ENCODE measurements at places on chromosomes 4 and X.

DNA sequence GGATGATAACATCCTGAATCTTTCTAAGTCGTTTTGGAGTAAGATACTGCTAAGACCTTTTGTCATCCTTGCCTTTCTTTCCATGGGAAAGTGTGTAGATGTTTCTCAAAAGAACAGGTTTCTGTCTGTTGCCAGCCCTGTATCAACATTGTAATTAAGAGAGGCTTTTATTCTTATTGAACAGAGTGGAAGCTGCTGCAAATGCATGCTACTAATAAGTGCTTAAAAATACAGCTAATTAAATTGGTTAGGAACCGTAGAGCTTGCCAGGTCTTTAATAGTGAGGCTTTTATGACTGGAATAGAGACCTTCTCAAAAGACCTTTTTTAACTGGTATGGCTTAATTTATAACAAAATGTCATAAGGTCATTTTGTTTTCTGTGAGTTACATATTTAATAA lies 34.4 kb downstream of the INTU start:
- no peak for DNase-seq

DNA sequence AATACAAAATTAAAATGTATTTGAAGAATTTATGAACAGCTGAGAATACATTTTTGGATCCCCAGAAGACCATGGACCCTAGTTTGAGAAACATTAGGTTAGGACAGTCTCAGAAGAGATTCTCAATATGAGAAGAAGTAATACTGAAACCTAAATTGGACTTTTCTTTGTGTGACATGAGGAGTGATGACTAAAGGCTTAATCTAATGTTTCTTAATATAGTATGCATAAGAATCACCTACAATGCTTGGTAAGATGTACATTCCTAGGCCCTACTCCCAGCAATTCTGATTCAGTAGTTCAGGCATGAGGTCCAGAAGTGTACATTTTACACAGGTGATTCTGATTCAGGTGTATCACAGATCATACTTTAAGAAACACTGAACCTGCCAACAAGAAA lies 31.6 kb upstream of the HUWE1 start:
- DNase-seq: no peak

DNA sequence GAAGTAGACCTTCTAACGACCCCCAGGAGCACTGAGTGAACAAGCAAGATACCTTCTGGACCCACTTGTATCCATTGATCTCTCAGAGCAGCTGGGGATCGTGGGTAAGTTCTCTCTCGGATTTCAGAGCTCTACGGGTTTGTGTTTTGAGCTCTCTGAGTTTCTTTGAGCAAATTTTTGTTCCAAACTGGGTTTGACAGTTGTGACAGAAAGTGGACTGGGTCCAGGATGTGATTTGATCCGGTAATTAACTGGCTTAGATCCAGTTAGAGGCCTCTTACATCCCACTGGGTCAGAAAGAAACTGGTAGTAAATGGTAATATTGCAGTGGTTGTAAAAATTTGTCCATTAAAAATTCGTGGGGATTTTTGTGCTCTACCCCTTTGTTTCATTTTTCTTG lies 459.2 kb downstream of the INPP4B start:
- no peak for DNase-seq

GRCh38 chr4:53012738-53013137 lies 150.6 kb downstream of the RASL11B start:
- no peak for DNase-seq

GRCh38 chrX:100895365-100896075 lies 21.4 kb upstream of the NOX1 start:
- DNase-seq: peak; percentile 1

GRCh38 chr4:76879731-76880364 lies 18.1 kb downstream of the SOWAHB start:
- DNase-seq: no peak

DNA sequence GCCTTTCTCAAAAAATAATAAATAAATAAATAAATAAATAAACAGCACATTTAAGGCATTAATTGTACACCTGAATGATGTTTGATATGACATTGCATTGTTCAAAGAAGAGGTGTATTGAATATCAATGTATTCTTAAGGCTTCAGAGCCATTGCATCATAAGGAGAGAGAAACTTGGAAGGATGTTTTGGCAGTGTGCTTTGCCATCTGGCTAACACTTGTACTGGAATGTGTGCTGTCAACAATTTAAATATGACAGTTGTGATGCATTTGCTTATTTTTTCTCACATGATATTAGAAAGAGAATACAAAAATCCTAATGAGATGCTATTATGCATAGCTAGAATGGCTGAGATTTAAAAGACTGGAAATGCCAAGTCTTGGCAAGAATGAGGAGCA lies 67.8 kb downstream of the FAM133A start:
- DNase-seq: no peak

- DNase-seq: no peak
These were observed 154.3 kb upstream of the DCAF8L1 start for GRCh38 chrX:28135378-28136047.

DNA sequence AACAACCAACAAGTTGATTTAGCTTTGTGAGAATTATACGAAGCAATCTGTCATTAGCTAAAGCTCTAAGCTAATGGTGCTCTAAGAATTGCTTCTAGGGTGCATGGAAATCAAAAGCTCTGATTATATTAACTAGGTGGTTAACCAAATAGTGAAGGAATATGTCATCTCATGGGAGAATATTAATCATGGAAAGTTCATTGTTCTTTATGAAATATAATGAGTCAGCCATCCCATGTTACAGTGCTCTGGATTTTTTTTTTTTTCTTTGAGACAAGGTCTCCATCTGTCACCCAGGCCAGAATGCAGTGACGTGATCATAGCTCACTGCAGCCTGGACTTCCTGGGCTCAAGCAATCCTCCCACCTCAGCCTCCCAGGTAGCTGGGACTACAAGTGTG lies 10.5 kb downstream of the DCAF8L2 start:
- DNase-seq: no peak

- no peak for DNase-seq
These were observed 55.9 kb downstream of the TMEM156 start for GRCh38 chr4:38976308-38976707.

DNA sequence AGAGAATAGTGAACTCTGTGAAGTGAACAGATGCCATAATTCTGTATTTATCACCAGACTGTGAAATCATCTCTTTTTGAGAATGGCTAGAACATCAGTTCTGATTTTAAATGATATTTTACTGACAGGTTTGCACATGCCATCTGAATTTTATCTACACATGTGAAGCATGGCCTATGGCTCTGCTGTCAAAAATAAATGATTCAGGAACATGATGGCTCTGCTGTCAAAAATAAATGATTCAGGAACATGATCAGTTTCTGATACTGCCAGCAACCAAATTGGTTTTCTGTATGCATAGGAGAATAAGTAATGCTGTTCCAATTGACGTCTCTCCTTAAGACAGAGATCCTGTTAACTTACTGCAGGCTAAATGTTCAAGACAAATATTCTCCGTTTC lies 70.6 kb upstream of the TLL1 start:
- no peak for DNase-seq

DNA sequence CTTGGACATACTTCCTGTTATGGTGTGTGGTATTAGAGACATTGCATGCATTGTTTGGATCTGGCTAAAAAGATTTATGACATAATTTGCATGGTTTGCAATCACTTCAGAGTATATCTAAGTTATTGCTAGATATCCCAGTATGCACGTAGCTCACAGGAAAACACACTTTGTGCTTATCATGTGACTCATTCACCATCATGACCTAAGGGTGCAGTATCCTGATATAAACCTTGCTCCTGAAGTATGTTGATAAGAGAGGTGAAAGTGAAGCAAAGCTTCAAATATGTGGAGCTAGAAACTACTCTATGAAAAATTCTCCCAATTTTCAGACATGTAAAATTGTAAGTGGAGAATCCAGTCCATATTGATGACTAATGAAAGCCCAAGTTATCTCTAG lies 46.9 kb upstream of the GRXCR1 start:
- DNase-seq: no peak

DNA sequence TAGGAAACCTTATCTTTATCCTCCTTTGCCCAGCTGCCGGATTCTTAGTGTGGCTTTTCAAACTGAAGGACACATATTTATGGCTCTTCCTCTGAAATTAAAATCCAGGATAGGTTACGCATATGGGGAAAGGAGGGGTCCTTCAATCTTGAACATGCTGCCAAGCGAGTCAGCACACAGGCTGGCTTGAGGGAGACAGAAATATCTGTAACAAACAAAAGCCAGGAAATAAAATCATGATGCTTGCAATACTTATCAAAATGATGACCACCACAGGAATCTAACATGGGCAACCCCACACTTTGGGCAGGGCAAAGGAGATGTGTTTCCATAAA lies 196.4 kb upstream of the LDB2 start:
- no peak for DNase-seq

DNA sequence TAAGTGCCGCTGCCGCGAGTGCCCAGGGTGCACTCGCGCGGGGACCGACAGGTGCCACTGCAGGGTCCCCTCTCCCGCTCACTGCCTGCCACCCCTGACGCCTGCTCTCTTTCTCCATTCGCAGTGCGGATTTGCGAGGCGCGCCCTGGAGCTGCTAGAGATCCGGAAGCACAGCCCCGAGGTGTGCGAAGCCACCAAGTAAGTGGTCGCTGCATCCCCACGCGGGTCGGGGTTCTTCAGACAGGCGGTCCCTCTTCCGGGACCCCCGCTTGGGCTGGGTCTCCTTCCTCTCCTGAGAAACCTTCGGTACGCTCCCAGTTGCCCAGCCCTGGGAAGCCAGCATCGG lies 547 bp downstream of the GUCY1A1 start:
- no peak for DNase-seq

DNA sequence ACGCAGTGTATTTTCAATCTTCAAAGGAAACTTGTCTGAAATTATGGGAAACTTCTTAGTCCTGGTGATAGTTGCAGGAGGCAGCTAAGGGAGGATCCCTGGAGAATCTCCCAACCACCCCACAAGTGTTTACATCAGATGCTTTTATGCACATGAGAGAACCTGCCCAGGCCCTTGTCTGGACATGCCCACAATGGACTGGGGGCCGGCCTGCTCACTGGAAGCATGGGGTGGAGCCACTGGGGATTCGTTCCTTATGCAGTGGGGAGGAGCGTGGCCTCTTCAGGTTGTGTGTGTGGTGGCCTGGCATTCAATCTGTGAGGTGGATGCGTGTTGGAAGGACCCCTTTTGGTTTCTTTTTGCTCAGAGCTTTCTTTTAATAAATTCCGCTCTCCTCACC lies 398.7 kb upstream of the PPP1R2C start:
- DNase-seq: no peak

DNA sequence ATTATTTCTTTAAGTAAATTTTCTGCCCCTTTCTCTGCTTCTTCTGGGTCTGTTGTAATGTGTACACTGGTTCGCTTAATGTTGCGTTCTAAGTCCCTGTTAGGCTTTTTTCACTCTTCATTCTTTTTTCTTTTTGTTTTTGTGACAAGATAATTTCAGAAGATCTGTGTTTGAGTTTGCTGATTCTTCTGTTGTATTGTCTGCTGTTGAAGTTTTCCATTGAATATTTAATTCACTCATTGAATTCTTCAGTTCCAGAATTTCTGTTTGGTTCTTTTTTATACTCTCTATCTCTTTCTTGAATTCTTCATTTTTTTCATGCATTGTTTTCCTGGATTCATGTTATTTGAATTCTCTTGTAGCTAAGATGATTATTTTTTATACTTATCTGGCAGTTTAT lies 66.3 kb upstream of the NUDT6 start:
- DNase-seq: no peak

- DNase-seq: no peak
These were observed 1709.0 kb downstream of the PCDH7 start for GRCh38 chr4:32429151-32429550.

DNA sequence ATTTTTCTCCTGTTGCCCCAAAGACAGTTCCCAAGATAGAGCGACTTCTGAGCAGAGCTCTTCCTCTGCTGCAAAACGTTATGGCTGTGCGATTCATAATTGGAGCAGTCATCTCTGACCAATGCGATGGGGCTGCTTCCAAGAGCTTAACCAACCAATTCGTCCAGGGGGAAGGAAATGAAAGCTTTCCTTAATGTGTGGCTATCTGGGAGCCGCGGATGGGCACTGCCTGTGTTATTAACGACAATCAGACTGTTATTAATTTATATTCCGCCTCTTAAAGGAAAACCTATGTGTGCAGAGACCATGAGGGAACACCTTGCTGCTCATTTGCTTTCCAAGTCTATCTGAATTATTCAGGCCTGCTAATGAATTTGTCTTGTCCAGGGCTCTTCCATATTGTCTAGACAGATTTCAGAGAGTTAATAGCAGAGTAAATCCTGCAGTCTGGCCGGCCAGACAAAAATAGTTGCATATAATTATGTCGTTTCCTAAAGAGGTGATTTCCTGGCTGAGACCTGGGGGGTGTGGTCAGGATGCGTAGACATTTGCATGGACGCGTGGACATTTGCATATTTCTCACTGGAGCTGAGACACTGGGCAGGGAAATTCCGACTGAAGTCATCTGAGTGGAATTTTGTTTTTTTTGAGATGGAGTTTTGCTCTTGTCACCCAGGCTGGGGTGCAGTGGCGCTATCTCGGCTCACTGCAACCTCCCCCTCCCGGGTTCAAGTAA lies 135.4 kb downstream of the HMX1 start:
- DNase-seq: no peak

- no peak for DNase-seq
These were observed 400.0 kb upstream of the LCORL start for GRCh38 chr4:18421519-18421918.

DNA sequence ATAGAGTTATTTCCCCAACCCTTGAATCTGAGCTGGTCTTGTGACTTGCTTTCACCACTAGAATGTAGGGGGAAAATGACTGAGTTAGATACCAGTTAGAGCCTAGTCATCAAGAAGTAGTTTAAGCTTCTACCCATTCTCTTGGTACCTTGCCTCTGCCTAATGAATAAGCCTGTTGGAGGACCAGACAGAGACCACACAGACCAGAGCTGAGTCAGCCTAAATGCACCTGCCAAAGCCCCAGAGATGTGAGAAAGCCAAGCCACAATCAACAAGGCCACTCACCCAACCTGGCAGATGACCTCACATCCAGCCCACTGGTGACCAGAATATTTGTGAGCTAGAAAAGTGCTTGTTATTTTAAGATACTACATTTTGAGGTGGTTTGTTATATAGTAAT lies 85.2 kb upstream of the DCLK2 start:
- DNase-seq: no peak

GRCh38 chrX:109889289-109890006 lies 113.5 kb upstream of the TMEM164 start:
- no peak for DNase-seq

GRCh38 chrX:115895678-115896329 lies 274.7 kb upstream of the AGTR2 start:
- DNase-seq: no peak

DNA sequence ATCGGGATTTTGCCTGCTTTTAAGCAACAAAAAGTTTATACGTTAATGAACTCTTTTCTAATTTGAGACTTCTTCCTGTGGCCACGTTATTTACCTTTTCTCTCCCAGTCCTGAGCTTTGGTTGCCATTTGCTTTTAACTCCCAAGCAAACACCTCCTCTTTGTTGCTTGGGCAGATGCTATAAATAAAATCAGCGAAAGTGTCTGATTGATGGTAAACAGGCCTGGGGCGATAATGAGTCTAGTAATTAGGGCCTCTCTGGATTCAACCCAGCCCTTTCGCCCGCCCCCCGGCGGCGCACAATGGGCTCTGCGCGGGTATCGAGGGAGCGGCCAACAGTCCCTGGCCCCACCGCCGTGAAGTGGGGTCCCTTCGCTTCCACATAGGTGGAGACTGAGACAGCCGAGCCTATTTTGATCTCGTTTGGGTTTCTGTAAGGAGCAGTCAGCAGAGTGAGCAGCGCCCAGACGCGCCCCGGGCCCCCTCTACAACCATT lies 790 bp downstream of the CLGN start:
- no peak for DNase-seq
